ENCODE measurements at places on chromosomes 4 and X.

- no peak for DNase-seq
Observed at GRCh38 chr4:98802770-98803198, 126.1 kb downstream of the EIF4E start.

GRCh38 chr4:108560616-108561015 lies 59.8 kb upstream of the RPL34 start:
- no peak for DNase-seq

GRCh38 chr4:40953283-40954087 lies 203.7 kb downstream of the NSUN7 start:
- no peak for DNase-seq

DNA sequence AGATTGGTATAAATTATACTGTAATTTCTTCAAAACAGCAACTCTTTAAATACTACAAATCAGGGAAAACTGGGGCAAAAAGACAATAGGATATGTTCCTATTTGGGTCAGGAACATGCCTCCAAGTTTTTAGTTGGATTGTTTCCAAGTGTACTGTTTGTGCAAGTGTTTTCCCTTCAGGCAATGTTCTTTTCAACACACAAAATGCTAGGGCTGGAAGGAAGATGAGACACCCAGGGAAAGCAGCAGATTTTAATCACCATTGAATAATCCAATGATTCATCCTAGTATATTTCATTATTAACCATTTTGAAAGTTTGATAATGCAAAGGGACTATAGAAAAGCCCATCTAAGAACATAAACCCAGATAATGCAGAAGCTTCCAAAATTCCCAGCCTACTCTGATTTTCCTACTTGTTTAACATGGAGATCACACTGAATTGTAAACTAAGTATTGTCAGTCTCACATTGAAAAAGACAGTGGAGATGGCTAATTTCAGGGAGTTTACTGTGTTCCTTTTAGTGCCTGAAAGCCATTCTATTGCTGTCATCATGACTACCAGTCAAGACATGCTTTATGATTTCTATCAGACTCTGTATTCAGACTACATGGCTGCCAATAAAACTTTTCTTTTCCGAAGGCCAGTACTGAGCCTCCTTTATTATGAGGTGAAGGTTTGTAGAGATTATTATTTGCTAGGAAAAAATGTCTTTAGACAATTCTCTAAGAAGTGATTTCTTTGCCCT lies 38.6 kb downstream of the COL4A6 start:
- DNase-seq, result no peak

GRCh38 chrX:2486476-2487133 lies 14.2 kb downstream of the DHRSX start:
- no peak for DNase-seq

DNA sequence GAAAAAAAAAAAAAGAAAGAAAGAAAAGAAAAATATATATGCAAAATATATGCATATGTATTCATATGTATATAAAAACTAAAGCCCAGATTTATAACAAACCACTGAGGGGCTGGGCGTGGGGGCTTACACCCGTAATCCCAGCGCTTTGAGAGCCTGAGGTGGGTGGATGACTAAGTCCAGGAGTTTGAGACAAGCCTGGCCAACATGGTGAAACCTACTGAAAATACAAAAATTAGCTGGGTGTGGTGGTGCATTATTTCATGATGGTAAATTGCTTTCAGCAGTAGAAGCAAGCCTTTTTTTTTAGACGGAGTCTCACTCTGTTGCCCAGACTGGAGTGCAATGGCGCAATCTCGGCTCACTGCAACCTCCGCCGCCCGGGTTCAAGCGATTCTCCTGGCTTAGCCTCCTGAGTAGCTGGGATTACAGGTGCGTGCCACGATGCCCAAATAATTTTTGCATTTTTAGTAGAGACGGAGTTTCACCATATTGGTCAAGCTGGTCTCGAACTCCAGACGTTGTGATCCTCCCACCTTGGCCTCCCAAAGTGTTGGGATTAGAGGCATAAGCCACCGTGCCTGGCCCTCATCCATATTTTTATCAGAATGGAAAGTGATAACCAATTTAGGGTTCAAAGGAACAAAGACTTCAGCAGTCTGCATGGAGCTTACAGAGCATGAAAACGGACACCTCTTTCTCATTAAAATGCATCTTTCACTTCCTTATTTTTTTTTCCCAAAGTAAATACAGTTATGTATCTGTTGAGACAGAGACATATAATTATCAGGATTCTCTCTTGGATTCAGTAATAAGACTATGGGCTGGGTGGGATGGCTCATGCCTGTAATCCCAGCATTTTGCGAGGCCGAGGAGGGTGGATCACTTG lies 27.7 kb upstream of the MOB1B start:
- peak; percentile 42 for DNase-seq

DNA sequence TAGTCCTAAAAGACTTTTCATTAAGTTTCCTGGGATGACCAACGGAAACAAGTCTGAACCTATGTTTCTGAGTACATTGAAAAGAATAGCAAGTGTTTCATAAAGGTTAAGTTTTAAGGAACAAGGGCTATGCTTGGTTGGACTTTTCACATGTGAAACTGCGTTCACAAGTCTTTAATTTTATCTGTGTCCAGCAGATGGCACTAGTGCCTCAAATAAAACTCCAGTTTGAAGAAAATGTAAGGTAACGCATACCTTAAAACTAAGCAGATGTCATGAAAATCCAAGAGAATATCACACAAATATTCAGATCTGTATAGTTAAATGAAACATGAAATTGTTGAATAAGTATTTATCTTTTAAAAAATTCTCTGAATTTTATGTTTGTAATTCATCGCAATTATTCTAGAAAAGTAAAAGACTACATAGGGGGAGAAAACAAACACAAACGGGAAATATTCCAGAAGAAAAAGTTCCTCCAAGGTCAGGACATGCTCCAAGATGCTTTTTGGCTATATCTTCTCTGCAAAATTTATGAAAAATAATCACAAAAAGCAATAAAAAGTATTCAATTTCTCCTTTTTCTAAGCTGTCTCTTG lies 89.6 kb upstream of the MAD2L1 start:
- peak; percentile 57 for DNase-seq

- no peak for DNase-seq
Observed at GRCh38 chr4:21848021-21848420, 100.6 kb downstream of the KCNIP4 start.

GRCh38 chr4:165726831-165727230 lies 146.2 kb upstream of the TLL1 start:
- no peak for DNase-seq

- DNase-seq, result no peak
Observed at GRCh38 chr4:1393866-1394265, 12.4 kb downstream of the NKX1-1 start.

DNA sequence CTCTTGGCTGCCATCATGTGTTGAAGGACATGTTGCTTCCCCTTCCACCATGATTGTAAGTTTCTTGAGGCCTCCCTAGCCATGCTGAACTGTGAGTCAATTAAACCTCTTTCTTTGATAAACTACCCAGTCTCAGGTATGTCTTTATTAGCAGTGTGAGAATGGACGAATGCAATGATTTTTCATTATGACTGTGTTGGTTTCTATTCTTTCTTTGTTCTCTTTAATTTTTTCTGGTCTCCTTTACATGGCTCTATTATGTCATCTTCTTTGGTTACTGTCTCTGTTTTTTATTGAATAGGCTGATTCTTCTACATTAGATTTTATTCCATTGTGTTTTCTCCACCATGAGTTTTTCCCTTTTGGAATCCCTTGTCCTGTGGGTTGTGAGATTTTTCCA lies 840.6 kb downstream of the TRAM1L1 start:
- no peak for DNase-seq

DNA sequence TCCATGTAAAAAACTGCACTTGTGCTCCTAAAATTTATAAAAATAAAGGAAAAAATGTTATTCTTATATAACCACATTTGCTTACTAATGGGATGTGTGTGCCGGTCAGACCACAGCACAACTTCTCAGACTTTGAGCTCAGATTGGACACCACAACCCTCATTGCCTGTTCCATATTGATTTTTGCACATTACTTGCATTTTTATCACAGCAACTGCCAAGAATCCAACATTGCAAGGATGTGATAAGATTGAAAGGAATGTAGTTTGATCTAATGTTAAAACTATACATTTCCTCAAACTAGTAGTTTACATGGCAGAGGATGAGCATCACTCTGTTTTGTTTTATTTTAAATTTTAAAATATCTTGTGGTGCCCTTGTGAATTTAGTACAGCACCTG lies 227.8 kb downstream of the KDR start:
- no peak for DNase-seq

DNA sequence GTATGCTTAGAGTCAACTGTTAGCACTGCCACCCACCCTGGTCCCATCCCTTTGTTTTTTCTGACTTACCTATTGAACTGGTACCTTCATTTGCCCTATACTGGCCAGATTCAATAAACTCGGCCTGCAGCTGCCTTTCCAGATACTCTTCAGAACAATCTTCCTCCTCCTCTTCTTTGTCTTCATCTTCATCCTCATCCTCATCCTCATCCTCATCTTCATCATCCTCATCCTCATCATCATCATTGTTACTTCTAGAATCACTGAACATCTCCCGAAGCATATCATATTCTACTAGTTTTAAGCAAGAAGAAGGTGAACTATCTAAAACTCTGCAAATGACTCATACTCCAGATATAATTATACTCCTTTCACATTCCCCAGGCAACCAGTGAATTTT lies 14.9 kb downstream of the TAF7L start:
- no peak for DNase-seq

DNA sequence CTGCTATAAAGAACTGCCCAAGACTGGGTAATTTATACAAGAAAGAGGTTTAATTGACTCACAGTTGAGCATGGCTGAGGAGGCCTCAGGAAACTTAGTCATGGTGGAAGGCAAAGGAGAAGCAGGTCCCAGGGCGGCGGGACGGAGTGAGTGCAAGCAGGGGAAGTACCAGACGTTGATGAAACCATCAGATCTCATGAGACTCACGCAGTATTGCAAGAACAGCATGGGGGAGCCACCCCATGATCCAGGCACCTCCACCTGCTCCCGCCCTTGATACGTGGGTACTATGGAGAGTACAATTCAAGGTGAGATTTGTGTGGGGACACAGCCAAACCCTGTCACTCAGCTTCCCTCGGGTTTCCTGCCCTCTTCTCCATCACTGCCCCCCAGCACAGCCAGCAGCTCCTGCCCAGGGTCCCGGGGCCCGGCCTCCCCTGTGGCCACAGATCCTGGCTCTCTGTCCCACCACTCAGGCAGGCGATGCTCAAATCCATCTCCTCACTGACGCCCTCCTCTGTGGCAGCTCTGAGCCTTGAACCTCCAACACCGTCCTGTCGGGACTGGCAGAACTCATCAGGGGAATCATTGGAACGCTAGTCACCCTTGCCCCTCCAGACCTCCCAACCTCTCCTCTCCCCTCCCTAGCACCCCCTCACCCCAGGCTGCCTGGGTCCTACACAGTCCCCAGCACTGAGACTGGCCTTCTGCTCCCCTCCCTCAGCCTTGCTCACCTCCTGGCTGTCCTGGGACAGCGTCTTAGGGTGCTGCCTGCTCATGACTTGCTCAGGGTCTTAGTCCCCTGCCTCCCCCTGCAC lies 37.6 kb downstream of the FGFRL1 start:
- no peak for DNase-seq

- no peak for DNase-seq
Observed at GRCh38 chr4:76752861-76753501, 145.0 kb downstream of the SOWAHB start.

GRCh38 chr4:39029752-39030694 lies 2.2 kb downstream of the TMEM156 start:
- DNase-seq, result no peak

Data from RPMI8226 (cell line).